ENCODE measurements at places on chromosomes 6 and 20. TPM values are rescaled to one million over a fixed set of nuclear protein-coding genes. Genes with fewer than 3 reads are reported as not detected.

Gene NRN1
- 12.6 TPM for total RNA-seq

Gene TSPO2
- total RNA-seq = not detected

Gene OR2B2
- total RNA-seq = not detected

Gene FAM209B
- 0.35 TPM for total RNA-seq

Gene SAMD5
- total RNA-seq = 1.00 TPM

Gene ADAT2
- 1.4 TPM for total RNA-seq

Gene PSMA7
- total RNA-seq = 239 TPM

Gene TREM2
- 0.35 TPM for total RNA-seq

Gene ORC3
- total RNA-seq = 17.9 TPM

Gene OR2H2
- not detected for total RNA-seq

Gene TAF11
- total RNA-seq = 13.7 TPM

Gene CTCFL
- total RNA-seq = not detected

Gene ATRN
- 30.0 TPM for total RNA-seq

Gene CAP2
- 118 TPM for total RNA-seq

Gene PRICKLE4
- total RNA-seq = 4.0 TPM

Gene PPP1R14C
- 131 TPM for total RNA-seq

Gene PRSS35
- not detected for total RNA-seq

Gene BTN1A1
- total RNA-seq = not detected

Gene CASS4
- 0.40 TPM for total RNA-seq

Gene PAK5
- total RNA-seq = not detected

Gene SCRT2
- not detected for total RNA-seq

Gene C20orf204
- 0.38 TPM for total RNA-seq

Gene RUNX2
- 0.24 TPM for total RNA-seq

Gene KIF25
- 0.35 TPM for total RNA-seq

Gene TRIM31
- total RNA-seq = not detected

Gene NINL
- 10.7 TPM for total RNA-seq

Gene HLA-DRB1
- 27.5 TPM for total RNA-seq
